NB4 (cell line): ENCODE measurements at places on chromosomes 1 and 21.

- no peak for DNase-seq
Observed at GRCh38 chr1:116538544-116538943, 32.3 kb downstream of the CD58 start.

GRCh38 chr1:224114787-224115175 lies 870 bp downstream of the FBXO28 start:
- no peak for DNase-seq

DNA sequence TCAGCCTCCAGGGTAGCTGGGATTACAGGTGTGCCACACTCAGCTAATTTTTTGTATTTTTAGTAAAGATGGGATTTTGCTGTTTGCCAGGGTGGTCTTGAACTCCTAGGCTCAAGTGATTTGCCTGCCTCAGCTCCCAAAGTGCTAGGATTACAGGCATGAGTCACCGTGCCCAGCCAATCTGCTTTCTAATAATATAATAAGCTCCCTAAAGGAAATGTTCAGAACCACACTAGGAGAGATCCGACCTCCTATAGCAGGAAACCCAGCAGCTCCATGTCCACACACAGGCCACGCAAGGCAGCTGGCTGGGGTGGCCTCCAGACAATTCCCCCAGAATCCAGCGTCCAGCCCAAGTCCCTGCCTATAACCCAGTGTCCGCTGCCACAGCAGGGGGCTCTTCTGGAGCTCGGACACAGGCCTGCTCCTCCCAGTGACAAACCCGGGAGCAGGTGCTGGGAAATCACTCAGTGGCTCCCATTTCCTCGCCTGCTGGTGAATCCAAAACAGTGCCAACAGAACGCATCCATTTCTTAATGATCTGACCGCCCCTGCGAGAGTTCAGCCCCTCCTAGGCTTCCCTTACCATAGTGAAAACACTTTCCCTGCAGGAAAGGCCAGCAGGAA lies 7.5 kb downstream of the RIPK4 start:
- DNase-seq: no peak

DNA sequence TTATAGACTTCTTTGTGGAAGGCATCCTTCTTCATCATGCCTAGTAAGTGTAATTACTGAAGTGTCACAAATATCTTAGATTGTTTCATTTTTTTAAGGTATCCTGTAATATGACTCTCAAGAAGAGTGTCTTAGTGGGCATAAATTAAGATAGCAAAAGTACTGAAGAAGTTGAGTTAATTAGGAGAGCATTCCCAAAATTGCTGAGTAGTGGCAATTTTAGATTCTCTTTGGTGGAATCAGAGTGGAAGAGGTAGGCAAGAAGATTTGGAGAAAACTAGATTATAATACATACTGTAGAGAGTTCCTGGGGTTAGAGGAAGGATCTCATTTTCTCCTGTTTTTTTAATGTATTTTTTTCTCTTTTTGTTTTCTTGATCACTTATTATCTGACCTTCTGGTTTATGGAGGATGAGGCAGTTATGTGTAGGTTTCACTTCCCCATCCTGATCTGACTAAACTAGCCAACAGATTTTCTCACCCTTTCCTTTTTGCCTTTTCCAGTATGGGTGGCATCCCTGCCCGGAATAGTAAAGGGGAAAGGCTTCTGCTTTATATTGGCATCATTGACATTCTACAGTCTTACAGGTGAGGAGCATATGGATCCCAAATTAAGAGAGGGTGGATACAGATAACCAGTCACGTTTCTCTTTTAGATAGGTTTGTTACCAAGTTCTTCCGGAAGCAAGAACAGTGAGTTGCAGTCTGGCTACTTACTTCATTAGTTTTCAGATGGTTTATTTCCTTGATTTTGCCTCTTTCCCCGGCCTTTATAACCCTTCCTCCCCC lies 16.7 kb upstream of the PSMD4 start:
- DNase-seq: peak; percentile 12

DNA sequence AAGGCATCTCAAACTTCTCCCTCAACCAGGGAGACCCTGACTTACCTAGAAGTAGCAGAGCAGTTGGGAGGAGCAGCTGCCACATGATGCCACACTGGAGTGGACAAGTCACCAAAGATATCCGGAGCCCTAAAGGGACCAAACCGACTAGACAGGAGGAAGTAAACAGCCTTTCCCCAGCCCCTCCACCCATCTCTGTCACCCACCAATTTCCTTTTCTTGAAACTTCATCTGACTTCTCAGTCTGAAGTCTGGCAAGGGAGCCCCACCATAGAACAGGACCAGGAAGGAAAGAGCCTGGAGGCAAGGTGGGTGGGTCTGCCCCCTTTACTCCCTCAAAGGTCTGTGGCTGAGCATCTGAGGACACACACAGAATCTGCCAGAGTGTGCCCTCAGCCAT lies at the start of gene FCGR3A:
FCGR3A (minus strand) TSS at position 167 of the 400 bp plus-strand sequence; CDS start at position 85, 82 bp downstream.
- no peak for DNase-seq

GRCh38 chr1:244012202-244012601 lies 38.9 kb upstream of the ZBTB18 start:
- no peak for DNase-seq

- no peak for DNase-seq
Observed at GRCh38 chr1:111742938-111743549, 3.8 kb upstream of the INKA2 start.

DNA sequence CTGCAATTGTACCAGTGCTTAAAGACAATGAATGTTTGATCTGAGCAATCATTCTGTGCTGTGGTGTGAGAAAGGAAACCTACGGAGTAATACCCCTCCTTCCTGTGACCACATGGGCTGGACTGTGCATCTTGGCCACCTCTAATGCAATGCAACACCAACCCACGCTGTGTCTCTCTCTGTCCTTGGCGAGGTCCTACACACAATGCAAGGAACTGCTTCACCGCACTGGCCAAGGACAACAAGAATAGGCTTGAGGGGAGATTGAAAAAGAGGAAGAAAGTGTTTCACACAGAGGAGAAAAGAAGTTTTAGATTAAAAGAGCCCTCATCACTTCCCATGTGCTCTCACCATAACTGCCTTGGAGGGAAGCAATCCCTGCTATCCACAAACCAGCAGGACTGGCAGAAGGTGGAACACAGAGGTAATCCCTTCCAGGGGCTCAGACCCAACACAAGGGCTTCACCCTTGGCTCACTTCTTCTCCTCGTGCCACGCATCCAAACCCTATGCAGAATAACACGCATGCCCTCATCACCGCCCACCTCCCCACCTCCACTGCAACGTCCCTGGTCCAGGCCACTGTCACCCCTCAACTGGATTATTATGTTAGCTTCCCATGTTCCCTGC lies 112.5 kb upstream of the ERG start:
- no peak for DNase-seq

DNA sequence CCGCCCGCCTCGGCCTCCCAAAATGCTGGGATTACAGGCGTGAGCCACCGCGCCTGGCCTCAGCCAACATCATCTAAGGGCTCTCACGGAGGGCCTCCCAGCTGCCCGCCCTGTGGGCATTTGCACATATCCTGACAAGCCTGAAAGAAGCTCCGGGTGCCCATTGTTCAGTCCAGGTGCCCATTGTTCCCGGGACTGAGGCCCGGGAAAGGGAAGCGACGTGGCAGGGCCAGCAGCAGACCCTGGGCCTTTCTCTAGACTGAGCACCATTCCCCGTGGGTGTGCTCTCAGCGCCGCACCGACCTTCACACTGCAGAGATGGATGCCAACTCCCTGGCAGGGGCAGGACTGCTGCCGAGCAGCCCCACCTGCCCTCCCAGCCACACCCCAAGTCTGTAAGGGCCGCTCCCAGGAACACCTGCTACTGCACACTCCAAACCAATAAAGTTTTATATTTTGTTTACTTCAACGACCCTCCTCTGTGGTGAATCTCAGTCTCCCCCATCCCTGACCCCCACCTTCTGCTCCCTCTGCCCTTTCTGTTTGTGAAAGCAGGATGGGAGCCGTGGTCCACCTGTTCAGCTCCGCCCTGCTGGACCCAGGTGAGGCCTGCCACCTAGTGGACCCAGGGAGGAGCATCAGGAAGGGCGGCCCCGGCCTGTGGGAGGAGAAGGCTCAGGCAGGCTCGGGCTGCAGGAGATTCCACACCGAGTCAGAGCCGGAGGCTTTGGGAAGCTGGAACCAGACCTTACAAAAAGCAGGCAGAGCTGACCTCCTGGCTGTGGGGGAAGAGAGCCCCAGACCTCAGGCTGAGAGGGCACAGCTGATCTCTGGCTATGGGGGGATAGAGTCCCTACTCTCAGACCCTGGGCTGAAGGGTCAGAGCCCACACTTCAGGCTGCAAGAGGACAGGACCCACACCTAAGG lies 1.1 kb upstream of the TMEM82 start:
- DNase-seq: peak; percentile 66

DNA sequence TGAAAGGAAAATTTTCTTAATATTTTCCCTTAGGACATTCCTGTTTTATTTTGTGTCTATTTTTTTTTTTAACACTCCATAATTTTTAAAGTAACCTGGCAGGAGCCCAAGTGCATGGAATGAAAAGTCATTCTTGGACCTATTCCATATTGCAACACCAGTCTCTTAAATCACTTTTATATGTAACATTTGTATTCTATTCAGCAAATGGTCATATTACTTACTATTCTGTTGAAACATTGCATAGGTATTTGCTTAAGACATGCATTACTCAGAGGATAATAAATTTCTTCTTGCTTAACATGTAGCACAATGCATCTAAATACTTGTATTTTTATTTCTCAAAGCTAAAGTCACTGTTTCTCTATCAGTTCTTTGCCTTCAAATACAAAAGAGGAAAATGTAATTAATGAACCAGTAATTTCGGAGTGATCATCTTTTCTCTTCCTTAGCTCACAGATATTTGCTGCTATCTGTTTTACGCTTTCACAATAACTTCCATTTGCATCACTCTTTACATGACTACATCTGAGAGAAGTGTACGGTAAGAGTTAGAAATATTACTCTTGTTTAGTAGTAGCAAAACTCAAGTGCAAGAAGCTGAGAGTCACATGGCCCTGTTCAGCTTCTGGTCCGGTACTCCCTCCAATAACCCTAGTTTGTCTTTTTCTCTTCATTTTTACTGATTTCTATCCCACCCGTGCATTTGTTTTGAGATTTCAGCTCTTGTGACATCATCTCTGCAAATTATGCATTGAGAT lies 394.8 kb downstream of the USP25 start:
- DNase-seq: no peak

DNA sequence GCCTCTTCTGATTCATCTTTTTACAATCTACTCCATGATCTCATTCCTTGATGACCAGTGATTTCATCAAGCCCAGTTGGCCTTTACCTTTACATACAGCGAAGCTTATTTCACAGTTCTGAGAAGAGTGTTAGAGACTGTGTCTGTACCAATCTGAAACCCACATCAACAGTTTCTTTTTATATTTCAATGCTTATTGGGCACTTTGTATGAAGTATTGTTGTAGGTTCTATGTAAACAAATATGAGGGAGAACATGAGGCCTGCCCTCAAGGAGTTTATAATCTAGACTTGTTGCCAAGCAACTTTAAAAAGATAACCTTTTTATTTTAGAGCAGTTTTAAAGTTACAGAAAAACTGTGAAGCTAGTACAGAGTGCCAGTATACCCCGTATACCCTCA lies 27.5 kb upstream of the RWDD3 start:
- DNase-seq: no peak

DNA sequence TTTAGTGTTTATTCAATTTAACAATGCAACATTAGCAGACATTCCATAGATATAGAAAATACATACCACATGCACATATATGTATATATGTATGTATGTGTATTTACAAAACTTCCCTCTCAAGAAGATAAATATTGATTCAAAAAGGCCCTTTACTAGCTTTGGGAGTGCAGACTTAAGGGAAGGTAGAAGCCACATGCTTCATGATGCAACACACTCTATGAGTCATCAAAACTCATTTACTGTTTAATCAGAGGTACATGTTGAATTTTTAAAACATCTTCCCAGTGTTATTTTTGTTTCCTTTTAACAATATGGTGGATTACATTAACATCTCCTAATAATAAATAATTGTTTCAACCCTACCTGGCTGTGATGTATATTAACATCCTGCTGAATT lies 61.4 kb upstream of the KIRREL1 start:
- peak; percentile 69 for DNase-seq

- DNase-seq: peak; percentile 77
Observed at GRCh38 chr1:181134543-181135436, 46.3 kb downstream of the IER5 start.

- DNase-seq: peak; percentile 9
Observed at GRCh38 chr21:44085491-44086321, 21.5 kb upstream of the PWP2 start.

DNA sequence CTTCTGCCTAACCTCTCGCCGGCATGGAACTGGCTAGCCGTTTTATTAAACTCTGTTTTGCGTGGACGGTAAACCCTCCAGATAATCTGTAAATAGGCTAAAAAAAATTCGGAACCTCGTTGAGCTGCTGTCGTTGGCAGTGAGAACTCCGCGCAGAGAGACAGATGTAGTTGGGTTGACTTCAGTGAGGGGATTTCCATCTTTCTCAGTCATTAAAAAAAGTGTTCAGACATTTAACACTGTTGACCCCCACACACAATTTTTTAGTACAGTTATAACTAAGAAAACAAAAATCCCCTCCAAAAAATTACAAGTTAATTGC lies 464 bp downstream of the PARK7 start:
- DNase-seq: no peak

DNA sequence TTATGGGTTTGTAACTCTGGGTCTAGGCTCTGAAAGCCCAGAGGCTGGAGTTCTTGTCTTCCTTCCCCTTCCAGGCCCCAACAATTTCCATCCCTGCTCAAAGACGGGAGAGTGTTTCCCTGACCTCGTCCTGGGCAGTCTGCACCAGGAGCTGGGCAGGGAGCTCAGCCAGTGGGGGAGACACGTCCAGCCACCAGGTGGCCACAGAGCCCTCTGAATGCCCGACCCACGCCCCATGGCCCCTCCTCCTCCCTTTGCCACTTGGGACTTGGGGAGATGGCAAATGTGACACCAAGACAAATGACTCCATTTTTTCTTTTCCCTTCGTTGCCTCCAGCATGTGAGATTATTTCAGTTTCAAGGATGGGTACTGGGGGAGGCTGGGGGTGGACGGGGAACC lies 159.9 kb upstream of the AJAP1 start:
- DNase-seq: no peak

DNA sequence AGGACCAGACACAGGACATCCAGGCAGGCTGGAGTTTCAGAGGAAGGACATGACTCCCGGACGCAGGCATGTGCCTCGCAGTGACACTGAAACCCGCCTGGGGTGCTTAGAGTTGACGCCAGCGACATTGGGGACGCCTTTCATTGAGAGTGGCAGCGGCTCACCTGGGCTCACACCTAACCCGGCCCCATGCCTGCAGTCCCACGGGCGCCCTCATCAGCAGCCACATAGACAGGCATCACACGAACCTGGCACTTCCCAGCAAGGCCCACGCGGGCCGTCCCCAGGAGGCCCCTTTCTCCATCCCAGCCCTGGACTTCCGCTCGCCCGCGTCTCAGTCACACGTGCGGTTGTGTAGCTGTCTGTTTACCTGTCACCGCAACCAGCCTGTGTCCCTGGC lies 17.0 kb downstream of the ITGB2 start:
- no peak for DNase-seq

DNA sequence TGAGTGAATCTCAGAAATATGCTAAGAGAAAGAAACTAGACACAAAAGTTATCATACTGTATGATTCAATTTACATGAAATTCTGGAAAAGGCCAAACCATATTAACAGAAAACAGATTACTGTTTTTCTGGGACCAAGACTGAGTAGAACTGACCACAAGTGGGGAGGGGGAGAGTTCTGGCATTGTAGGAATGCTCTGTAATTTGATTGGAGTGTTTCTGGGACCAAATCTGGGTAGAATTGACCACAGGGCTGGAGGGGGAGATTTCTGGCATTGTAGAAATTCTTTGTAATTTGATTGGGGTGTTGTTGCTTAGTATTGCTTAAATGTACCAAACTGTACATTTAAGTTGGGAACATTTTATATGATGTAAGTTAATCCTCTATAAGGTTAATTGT lies 3.4 kb upstream of the OR10K1 start:
- no peak for DNase-seq
